ENCODE measurements at places on chromosomes 7 and 10. TPM values are rescaled to one million over a fixed set of nuclear protein-coding genes. Genes with fewer than 3 reads are reported as not detected.

DNA sequence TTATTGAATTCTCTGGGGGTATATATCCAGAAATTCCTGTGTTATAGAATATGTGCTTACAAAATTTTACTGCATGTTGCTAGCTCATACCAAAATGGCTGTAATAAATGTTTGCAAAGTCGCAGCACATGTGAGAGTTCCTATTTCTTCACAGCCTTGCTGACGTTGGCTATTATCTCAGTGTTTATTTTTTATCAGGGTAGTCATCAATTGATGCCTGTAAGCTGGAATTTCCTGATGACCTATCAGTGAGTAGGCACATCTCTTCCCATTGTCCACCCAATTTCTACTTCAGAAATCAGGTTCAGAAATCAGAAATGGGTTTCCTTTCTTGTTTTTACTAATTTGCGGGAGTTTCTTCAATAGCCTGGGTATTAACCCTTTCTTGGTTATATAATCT is 268.1 kb upstream of the FZD8 start:
- DNase-seq: no peak

Gene ELFN1
- 1.2 TPM for total RNA-seq

- DNase-seq: no peak
These were observed 109.6 kb downstream of the BICC1 start for GRCh38 chr10:58622246-58622645.

GRCh38 chr7:31957090-31957720 is 113.0 kb downstream of the PDE1C start:
- DNase-seq: no peak

Gene POU6F2
- total RNA-seq: 0.69 TPM

DNA sequence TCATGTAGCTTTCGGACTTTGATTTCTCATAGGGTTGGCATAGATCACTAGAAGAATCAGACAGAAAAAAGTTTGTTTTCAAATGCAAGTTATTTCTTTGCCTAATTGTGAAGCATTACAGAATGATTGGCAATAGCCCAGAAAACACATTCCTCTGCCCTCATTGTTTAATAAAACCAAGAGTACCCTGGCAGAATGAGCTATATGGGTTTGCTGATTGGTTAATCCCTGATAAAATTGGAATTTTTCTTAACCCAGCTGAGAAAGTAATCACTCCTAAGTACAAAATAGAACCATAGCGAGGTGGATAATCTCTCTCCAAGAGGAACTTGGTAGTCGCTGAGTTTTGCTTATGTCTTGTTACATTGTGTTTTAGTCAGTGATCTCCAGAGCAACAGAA is 30.9 kb upstream of the CREB5 start:
- DNase-seq: no peak

- no peak for DNase-seq
These were observed 125.4 kb downstream of the ZFAND4 start for GRCh38 chr10:45547207-45547606.

DNA sequence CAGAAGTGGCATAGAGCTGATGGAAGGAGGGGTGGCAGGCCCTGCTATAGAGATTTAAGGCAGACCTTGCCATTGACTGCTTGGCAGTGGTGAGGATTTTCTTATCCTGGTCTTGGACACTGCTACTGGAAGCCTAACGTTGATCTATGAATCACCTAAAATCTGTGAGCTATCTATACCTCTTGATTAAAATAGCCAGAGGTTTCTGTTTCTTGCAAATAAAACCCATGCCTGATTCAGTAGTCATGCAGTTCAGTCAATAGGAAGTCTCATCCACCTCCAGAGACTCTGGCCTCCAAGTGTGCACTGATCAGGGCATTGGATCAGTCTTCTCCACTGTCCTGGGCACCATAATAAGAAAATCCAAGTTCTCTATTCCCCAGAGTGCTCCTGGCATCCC is 286.5 kb downstream of the PTEN start:
- DNase-seq: no peak

DNA sequence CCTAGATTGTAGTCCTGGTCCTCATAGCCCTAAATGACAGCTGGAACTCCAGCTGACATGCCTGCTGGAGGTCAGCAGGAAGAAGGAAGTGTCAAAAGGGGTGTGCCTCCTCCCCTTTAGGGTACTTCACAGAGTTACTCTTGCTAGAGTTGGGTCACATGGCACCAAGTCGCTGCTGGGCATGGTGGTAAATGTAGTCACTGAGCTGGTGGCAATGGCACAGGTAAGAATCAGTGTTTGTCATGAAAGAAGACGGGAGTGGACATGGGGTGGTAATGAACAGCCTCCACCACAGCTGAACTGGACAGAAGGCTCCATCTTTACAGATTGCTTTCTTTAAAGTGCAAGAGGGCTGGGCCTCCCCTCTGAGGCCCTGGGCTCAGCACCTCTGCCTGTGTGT is 122.3 kb downstream of the ACTR3B start:
- DNase-seq: no peak

GRCh38 chr7:142459551-142459963 is 201.7 kb upstream of the PRSS58 start:
- no peak for DNase-seq

Gene NRG3
- total RNA-seq: 1.5 TPM

GRCh38 chr7:3312583-3312982 is 11.5 kb downstream of the SDK1 start:
- DNase-seq: no peak

DNA sequence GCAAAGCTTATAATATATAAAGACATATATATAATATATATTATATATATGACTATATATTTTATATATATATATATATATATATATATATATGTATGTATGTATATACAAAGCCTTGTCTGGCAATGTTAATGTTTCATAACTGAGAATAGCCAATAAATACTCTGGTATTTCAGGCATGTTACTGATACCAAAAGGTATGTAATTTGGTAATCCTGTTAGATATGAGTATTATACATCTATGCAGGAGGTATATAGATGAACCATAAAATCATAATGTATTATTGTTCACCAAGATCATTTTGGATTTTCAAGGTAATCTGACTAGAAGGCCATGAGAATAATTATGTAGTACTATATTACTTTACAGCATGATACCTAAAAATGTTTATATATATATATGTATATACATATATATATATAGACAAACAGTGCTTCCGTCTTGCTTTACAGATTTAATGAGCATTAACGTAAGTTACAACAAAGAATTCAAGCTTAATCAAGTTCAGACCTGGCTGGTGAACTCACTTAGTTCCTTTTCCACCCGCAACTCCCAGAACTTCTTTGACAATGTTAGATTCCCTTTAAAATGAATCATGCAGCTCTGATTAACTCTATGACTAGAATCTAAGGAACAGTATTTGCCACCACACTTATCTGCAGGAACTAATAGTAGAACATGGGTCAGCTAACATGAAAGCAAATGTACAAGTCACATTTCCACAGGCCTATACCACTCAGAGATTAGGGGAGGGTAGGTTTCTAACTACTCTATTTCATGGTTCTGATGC is 82.7 kb downstream of the SLC25A13 start:
- no peak for DNase-seq

Gene PPIA
- 961 TPM for total RNA-seq

DNA sequence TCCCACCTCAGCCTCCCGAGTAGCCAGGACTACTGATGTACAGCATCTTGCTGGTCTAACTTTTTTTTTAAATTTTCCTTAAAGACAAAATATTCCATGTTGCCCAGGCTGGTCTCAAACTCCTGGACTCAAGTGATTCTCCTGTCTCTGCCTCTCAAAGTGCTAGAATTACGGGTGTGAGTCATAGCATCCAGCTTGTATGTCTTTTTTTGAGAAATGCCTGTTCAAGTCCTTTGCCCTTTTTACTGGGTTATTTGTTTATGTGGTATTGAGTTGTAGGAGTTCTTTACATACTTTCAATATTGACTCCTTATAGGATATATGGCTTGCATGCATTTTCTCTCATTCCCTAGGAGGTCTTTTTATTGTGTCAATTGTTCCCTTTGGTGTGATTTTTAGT is 486.4 kb downstream of the MAGI2 start:
- DNase-seq: no peak

Gene ITGB1
- 1,298 TPM for total RNA-seq

- peak; percentile 40 for DNase-seq
These were observed 253.0 kb upstream of the PPP2R2D start for GRCh38 chr10:131647789-131648188.

Gene STK31
- total RNA-seq: 0.62 TPM

GRCh38 chr10:117271427-117271826 is 30.5 kb downstream of the SLC18A2 start:
- no peak for DNase-seq

DNA sequence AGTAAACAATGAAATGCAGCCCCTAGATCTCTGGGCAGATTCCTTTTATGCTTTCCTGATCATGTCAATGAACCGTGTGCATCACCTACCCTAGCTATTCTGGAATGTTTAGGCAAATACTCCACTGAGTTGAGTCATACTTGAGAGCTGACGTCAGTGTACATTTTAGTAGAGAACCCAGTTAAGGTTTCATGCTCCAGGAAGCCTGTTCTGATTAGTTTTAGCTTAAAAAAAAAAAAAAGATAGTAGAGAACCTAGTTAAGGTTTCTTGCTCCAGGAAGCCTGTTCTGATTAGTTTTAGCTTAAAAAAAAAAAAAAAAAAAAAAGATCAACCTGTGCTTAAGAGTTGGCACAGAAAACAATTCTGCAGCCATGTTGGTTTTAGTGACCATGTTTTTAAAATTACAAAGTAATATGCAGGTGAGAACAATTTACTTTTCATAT is 3.7 kb upstream of the MCU start:
- DNase-seq: no peak

Gene CNPY1
- total RNA-seq: not detected

- no peak for DNase-seq
These were observed 108.0 kb upstream of the KMT2E start for GRCh38 chr7:104906032-104906431.

- DNase-seq: no peak
These were observed 302.2 kb upstream of the CACNA2D1 start for GRCh38 chr7:82745820-82746219.

GRCh38 chr10:132229834-132230556 is 43.2 kb downstream of the DPYSL4 start:
- no peak for DNase-seq

Gene BMPER
- total RNA-seq: 7.1 TPM

Gene C7orf33
- not detected for total RNA-seq

DNA sequence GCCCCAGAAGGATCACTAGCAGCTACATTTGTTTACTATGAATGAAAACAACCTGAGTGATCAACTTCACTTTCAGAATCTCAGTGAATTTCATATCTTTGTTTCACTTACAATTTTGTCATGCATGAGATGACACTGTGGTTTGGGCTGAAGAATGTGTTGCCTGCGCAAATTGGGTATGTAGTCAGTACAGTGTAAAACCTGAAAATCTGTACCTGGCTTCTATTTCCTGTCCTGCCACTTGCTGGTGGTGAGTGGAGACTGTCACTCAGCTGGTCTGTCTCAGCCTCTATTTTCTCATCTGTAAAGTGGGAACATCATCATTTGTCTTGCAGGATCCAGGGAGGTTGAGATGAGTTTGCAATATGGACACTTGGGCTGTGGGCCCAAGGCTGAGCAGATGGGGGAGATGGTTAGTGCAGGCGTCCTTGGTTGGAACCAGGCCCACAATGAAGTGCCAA is 118.0 kb downstream of the WDFY4 start:
- DNase-seq: no peak

DNA sequence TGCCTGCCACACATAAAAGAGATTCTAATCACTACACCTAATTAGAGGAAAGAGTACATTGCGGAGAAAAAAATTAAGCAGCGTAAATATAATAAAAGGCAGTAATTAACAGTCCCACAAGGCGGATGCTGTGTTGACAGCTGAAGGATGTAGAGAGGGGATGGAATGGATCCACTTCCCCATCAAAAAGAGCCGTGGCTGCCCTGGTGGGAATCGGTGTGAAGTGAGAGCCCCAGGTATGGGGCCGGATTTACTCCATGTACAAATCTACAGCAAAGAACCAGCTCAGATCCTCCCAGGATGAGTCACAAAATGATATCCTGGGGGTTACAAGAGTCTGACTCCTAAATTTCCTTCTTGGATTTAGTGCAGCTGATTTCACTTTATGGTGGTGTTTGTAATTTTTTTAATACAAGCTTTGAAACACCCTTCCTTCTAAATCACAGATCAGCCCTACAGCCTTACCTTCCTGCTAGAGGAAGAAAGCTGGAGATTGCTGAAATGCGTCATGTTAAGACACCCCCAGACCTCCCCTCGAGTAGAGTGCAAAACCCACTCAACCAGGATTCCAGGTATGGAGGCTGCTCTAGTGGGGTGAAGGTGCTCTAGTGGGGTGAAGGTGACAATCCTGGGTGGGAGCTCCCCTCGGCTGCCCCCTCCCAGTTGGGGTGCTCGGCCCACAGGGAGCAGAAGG is 398.4 kb downstream of the PLXNA4 start:
- peak; percentile 29 for DNase-seq

- no peak for DNase-seq
These were observed 771 bp upstream of the NUDCD3 start for GRCh38 chr7:44491229-44491628.

DNA sequence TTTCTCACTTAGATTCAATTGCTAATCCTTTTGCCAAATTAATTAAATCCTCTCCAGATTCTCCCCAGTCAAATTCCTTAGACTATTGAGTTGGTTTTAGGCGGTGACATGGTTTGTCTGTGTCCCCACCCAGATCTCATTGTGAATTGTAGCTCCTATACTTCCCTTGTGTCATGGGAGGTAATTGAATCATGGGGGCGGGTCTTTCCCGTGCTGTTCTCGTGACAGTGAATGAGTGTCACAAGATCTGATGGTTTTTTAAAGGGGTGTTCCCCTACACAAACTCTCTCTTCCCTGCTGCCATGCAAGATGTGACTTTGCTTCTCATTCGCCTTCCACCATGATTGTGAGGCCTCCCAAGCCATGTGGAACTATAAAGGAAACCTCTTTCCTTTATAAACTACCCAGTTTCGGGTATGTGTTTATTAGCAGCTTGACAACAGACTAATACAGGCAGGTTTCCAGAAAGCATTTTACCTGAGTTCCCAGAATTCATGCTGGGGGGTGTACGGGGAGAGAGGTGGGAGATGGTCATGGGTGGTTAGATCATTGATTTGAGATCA is 44.7 kb upstream of the GARS1 start:
- DNase-seq: no peak

GRCh38 chr10:94549221-94549620 is 3.6 kb downstream of the HELLS start:
- DNase-seq: no peak

DNA sequence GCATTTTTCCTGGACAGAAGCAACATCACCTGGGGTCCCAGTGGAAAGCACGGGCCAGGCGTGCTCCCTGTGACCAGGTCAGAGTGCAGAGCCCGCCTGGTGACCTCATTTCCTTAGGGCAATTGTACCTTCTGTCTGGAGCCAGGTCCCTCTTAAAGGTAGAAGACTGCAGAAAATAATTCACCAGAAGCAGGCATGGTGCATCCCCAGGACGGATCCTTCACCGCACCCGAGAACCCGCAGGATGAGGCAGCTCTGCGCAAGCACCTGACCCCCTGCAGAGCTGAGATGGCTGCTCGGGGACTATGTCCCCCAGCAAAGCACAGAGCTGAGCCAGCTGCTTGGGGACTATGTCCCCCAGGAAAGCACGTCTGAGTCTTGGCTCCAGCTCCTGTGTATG is 557.6 kb downstream of the PTPRN2 start:
- peak; percentile 72 for DNase-seq

Gene OR2AE1
- total RNA-seq: not detected

- DNase-seq: no peak
These were observed 8.0 kb upstream of the FAM221A start for GRCh38 chr7:23672033-23672432.

Measured in posterior vena cava (tissue), 2 donors.